ENCODE measurements at places on chromosomes 4 and X. TPM values are rescaled to one million over a fixed set of nuclear protein-coding genes. Genes with fewer than 3 reads are reported as not detected.

ATP2B3 gene
- not detected for total RNA-seq

HPSE gene
- 3.7 TPM for total RNA-seq

N4BP2 gene
- total RNA-seq = 7.4 TPM

MOB1B gene
- total RNA-seq = 5.4 TPM

AMMECR1 gene
- total RNA-seq = 16.9 TPM

NEIL3 gene
- 2.0 TPM for total RNA-seq

SATL1 gene
- total RNA-seq = not detected

UCHL1 gene
- total RNA-seq = 750 TPM

HTR2C gene
- total RNA-seq = not detected
